CD14-positive monocyte (primary cell): ENCODE measurements at places on chromosomes 1 and 21.

- peaks cover 89% of the 10 kb centered on the region for H3K4me1 ChIP-seq
- peak overlapping the region; percentile 100 for H3K27ac ChIP-seq
- H3K4me3 ChIP-seq, result no peak overlapping the region
- no peaks in the 10 kb centered on the region for H3K27me3 ChIP-seq
- H3K36me3 ChIP-seq, result no peaks in the 10 kb centered on the region
Observed at GRCh38 chr1:234975941-234976860, 152.4 kb downstream of the TOMM20 start.

DNA sequence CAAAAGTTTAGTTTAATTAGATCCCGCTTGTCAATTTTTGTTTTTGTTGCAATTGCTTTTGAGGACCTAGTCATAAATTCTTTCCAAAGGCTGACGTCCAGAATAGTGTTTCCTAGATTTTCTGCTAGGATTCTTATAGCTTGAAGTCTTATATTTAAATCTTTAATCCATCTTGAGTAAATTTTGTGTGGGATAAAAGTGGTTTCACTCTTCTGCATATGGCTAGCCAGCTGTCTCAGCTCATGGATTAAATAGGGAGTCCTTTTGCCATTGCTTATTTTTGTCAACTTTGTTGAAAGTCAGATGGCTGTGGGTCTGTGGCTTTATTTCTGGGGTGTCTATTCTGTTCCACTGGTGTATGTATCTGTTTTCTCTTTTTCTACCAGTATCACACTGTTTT is 801.3 kb upstream of the ADGRL4 start:
- no peak overlapping the region for H3K4me3 ChIP-seq
- DNase-seq, result no peak
- H3K27ac ChIP-seq, result no peak overlapping the region
- H3K36me3 ChIP-seq, result no peaks in the 10 kb centered on the region
- H3K4me1 ChIP-seq, result no peaks in the 10 kb centered on the region

GRCh38 chr1:154797175-154797574 is 72.9 kb downstream of the KCNN3 start:
- no peak for DNase-seq
- no peak overlapping the region for H3K4me3 ChIP-seq
- no peak overlapping the region for H3K27ac ChIP-seq

GRCh38 chr1:160772331-160772730 is 23.6 kb upstream of the LY9 start:
- no peak overlapping the region for H3K4me3 ChIP-seq
- no peak overlapping the region for H3K27ac ChIP-seq
- no peaks in the 10 kb centered on the region for H3K27me3 ChIP-seq
- H3K36me3 ChIP-seq, result no peaks in the 10 kb centered on the region
- H3K4me1 ChIP-seq, result peaks cover 16% of the 10 kb centered on the region

- H3K27ac ChIP-seq, result no peak overlapping the region
- no peaks in the 10 kb centered on the region for H3K27me3 ChIP-seq
- H3K36me3 ChIP-seq, result peaks cover 100% of the 10 kb centered on the region
- no peaks in the 10 kb centered on the region for H3K4me1 ChIP-seq
Observed at GRCh38 chr1:43427941-43428340, 25.8 kb downstream of the HYI start.

DNA sequence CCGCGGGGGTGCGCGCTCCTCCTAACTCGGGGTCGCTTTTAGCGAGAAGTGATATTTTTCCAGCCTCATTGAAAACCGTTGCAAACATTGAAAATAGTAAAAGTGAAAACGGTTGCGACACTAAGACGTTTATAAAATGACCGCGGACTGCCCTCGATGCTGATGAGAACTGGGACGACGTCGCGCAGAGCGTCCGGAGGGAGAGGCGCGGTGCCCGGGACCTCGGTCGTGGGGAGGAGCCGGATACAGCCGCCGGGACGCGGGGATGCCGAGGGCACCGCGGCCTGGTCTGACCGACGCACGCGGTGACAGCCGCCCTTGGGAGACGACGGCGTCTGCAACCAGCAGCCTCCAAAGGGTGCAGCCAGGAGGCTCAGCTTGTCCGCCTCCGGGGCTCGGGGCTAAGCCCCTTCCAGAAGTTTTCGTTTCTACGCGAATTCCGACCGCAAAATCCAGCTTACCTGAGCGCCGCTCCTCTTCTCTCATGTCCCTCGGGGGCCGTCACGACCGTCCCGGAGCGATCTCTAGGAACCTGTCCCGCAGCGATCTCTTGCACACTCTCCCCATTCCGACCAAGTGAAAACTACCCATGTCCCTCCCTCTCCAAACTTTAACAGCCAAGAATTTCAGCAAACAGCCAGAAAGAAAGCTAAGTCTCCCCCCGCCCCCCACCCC is 144.4 kb upstream of the ETS2 start:
- H3K27me3 ChIP-seq, result peaks cover 27% of the 10 kb centered on the region
- H3K27ac ChIP-seq, result no peak overlapping the region
- peaks cover 14% of the 10 kb centered on the region for H3K4me1 ChIP-seq

GRCh38 chr1:98373056-98373455 is 288.5 kb upstream of the SNX7 start:
- no peaks in the 10 kb centered on the region for H3K36me3 ChIP-seq
- DNase-seq, result no peak
- no peak overlapping the region for H3K27ac ChIP-seq

DNA sequence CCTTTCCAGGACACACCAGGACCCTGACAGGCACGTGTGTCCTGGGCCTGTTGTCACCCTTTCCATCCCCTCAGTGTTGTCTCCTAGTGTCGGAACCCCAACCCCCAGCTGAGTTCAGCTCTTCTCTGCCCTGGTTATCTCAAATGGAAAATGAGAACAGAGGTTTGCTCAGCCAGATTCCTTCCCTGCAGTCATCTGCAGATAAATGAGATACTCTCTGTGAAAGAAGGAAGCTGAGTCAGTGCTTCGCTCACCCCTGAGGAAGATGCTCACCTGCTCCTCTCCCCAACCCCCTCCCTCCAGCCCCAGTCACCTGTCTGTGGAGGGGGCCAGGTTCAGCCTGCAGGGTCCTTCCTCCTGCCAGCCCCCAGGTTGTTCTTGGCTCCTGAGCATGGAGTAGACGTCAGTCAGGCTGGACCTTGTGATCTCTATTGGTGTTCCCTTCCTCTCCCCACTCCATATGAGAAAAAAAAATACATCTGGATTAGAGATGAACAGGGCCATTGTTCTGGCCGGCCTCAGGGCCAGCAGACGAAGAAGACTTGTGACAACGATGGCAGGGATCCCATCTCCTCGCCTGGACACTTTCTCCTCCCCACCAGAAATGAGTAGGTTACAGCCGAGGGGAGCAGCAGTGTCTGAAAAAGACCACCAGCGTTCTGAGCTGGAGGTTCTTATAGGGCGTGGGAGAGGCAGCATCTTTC is 20.9 kb downstream of the PHGDH start:
- H3K4me1 ChIP-seq, result no peaks in the 10 kb centered on the region
- H3K36me3 ChIP-seq, result peaks cover 4% of the 10 kb centered on the region
- H3K4me3 ChIP-seq, result no peak overlapping the region
- no peak overlapping the region for H3K27ac ChIP-seq
- DNase-seq, result no peak
- no peaks in the 10 kb centered on the region for H3K27me3 ChIP-seq

DNA sequence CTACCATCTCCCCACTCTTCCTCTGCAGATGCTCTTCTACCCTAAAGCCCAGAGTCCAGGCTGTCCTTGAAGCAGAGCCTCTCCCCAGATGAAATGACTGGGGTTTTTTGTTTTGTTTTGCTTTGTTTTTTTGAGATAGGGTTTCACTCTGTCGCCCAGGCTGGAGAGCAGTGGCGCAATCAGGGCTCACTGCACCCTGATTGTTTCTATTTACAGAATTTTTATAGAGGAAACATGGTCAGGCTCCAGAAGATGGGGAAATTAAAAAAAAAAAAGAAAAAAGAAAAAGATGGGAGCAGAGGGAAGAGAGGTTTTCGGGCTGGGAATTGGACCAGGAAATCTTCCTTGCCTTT is 43.7 kb upstream of the ZNF281 start:
- no peak overlapping the region for H3K27ac ChIP-seq
- peaks cover 6% of the 10 kb centered on the region for H3K4me1 ChIP-seq
- no peaks in the 10 kb centered on the region for H3K36me3 ChIP-seq
- no peaks in the 10 kb centered on the region for H3K27me3 ChIP-seq
- H3K4me3 ChIP-seq, result no peak overlapping the region

DNA sequence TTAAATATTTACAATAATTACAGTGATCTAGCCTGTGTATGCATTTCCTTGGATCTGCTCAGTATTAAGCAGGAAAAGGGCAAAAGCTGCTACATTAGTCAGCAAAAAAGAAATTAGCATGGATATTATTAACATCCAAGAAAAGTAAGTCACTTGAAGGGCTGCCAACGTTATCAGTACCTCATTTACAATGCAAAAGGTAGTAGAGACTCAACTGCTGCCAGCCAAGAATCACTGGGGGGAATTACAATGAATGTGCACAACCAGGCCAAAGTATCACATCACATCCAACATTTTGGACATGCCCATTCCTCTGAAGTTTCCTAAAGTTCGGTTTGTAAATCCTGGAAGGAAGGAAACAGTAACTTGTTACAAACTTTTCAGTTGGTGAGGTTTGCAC is 1.9 kb downstream of the CNN3 start:
- no peaks in the 10 kb centered on the region for H3K36me3 ChIP-seq
- no peak for DNase-seq
- peaks cover 20% of the 10 kb centered on the region for H3K4me1 ChIP-seq
- no peak overlapping the region for H3K4me3 ChIP-seq
- no peak overlapping the region for H3K27ac ChIP-seq

GRCh38 chr1:17375651-17376050 is 3.7 kb downstream of the PADI6 start:
- H3K27ac ChIP-seq, result no peak overlapping the region
- H3K4me3 ChIP-seq, result no peak overlapping the region
- no peaks in the 10 kb centered on the region for H3K36me3 ChIP-seq
- DNase-seq, result no peak

GRCh38 chr1:115215703-115216521 is 122.1 kb downstream of the NGF start:
- no peaks in the 10 kb centered on the region for H3K4me1 ChIP-seq
- no peak overlapping the region for H3K27ac ChIP-seq
- H3K4me3 ChIP-seq, result no peak overlapping the region
- no peak for DNase-seq
- no peaks in the 10 kb centered on the region for H3K27me3 ChIP-seq
- H3K36me3 ChIP-seq, result no peaks in the 10 kb centered on the region

DNA sequence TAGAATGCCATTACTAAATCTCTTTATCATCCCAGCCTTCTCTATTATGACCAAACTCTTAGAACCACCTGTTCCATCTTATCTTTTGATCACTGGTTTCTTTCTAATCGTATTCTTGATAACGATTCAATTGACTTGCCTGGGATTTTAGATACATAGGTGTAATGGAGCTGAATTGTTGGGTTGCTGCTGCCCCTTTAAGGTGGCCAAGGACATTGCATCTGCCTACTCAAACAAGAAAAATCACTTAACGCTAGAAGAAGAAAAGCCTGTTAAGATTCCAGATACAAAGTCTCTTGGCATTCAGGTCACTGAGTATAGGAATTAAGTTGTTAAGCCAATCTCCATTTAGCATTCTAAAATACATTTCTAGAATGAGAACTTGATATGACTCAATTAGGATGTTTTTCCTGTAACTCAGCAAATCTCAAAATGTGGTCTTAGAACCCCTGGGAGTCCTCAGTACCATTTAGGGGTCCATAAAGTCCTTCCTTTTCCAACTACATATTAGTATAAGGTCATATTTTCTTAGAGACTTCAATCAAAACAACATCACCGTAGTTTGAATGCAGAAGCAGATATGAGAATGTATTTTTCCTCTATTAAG is 12.4 kb downstream of the NEXN start:
- no peak overlapping the region for H3K27ac ChIP-seq
- no peak overlapping the region for H3K4me3 ChIP-seq
- H3K27me3 ChIP-seq, result no peaks in the 10 kb centered on the region
- DNase-seq, result no peak
- H3K36me3 ChIP-seq, result no peaks in the 10 kb centered on the region
- peaks cover 4% of the 10 kb centered on the region for H3K4me1 ChIP-seq

GRCh38 chr1:32702599-32703478 is at the start of gene SYNC:
Gene SYNC, minus strand, starts transcription at chr1:32702770. Its CDS starts 110 bp downstream, at chr1:32702660.
- peaks cover 30% of the 10 kb centered on the region for H3K27me3 ChIP-seq
- peak within 1 kb of the TSS; percentile 50 for H3K4me3 ChIP-seq
- no peaks in the 10 kb centered on the region for H3K36me3 ChIP-seq
- no peak within 1 kb of the TSS for H3K27ac ChIP-seq
- no peak for DNase-seq

GRCh38 chr1:12188115-12188514 is 21.3 kb downstream of the TNFRSF1B start:
- H3K4me1 ChIP-seq, result peaks cover 99% of the 10 kb centered on the region
- DNase-seq, result no peak
- H3K27ac ChIP-seq, result peak overlapping the region; percentile 100
- H3K36me3 ChIP-seq, result peaks cover 80% of the 10 kb centered on the region

DNA sequence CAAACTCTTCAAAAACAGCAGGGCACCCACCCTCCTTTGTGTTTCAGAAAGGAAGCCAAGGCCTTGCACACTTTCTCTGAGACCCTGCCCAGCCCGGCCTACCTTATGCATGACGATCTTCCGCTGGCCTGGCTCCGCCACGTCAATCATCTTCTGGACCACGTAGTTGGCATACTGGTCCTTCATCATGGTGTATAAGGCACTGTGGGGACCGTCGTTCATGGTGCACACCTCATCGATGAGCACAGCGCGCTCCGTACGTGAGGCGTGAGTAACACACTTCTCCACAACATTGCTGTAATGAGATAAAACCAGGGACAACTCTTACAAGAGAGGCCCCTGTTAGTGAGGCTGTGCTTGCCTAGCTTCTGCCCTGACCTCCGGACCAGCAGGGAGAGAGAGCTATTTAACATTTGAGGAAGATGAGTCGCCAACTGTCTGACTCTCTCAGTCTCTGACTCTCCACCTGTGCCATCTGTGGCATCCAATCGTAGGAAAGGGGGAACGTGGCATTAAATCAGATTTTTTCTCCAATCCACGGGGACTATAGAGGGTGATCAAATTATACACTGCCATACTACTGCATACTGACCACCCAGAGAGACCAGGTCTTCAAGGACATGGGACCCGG is 28.1 kb upstream of the SDC3 start:
- H3K27me3 ChIP-seq, result no peaks in the 10 kb centered on the region
- DNase-seq, result no peak
- H3K27ac ChIP-seq, result no peak overlapping the region
